GM23338 (cell line): ENCODE measurements at places on chromosomes 16 and 17. TPM values are rescaled to one million over a fixed set of nuclear protein-coding genes. Genes with fewer than 3 reads are reported as not detected.
A peak's percentile ranks its signal among the peaks of the same experiment; 100 is the strongest.

- H3K36me3 ChIP-seq = peaks cover 14% of the 10 kb centered on the region
- no peaks in the 10 kb centered on the region for H3K27me3 ChIP-seq
- no peak overlapping the region for H3K27ac ChIP-seq
- H3K4me3 ChIP-seq = no peak overlapping the region
Measured at GRCh38 chr17:2279707-2280106, 23.9 kb downstream of the SMG6 start.

GRCh38 chr17:20122254-20122879 lies 113.2 kb downstream of the SPECC1 start:
- no peaks in the 10 kb centered on the region for H3K27me3 ChIP-seq
- DNase-seq = no peak
- 0 out of 2 replicates have a peak, but pooled peaks cover 3% of the 10 kb centered on the region for H3K4me1 ChIP-seq
- H3K27ac ChIP-seq = no peak overlapping the region

- no peak overlapping the region for H3K4me3 ChIP-seq
- DNase-seq = peak; percentile 82
- H3K27me3 ChIP-seq = no peaks in the 10 kb centered on the region; the same call in none of the 2 replicates
Measured at GRCh38 chr17:143785-144281, 6.5 kb downstream of the SCGB1C2 start.

- H3K27ac ChIP-seq = no peak overlapping the region
- H3K27me3 ChIP-seq = no peaks in the 10 kb centered on the region
- H3K4me3 ChIP-seq = no peak overlapping the region
Measured at GRCh38 chr16:10840703-10841102, 22.1 kb upstream of the TVP23A start.

- peaks cover 11% of the 10 kb centered on the region; the same call in 1 of the 2 replicates for H3K4me1 ChIP-seq
- H3K27ac ChIP-seq = no peak overlapping the region
- no peaks in the 10 kb centered on the region for H3K36me3 ChIP-seq
- no peak overlapping the region for H3K4me3 ChIP-seq
Measured at GRCh38 chr16:14086477-14086876, 15.4 kb downstream of the MRTFB start.

GRCh38 chr17:82388922-82389283 lies 17.3 kb downstream of the UTS2R start:
- no peaks in the 10 kb centered on the region for H3K4me1 ChIP-seq
- H3K27me3 ChIP-seq = no peaks in the 10 kb centered on the region
- no peak for DNase-seq
- H3K36me3 ChIP-seq = no peaks in the 10 kb centered on the region

GRCh38 chr16:53768593-53768992 lies 64.6 kb downstream of the FTO start:
- no peaks in the 10 kb centered on the region for H3K36me3 ChIP-seq
- H3K27ac ChIP-seq = no peak overlapping the region
- H3K27me3 ChIP-seq = no peaks in the 10 kb centered on the region
- no peak for DNase-seq
- H3K4me1 ChIP-seq = 0 out of 2 replicates have a peak, but pooled peaks cover 4% of the 10 kb centered on the region

DNA sequence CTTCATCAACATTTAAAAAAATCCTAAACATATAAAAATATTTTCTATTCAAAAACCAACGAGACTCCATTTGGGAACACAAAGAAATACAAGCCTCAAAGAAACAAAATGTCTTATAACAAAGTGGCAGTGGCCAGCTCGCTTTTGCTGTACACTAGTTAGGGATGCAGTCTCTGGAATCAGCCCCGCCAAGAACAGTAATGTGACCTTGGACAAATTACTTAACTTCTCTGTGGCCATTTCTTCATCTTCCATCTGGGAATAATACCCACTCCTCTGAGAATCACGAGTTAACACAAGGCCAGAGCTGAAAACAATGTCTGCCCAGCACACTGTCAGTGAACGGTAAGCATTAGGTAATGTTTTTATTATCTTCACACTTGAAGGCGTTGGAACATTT lies 5.6 kb downstream of the STAT5B start:
- H3K4me1 ChIP-seq = peaks cover 46% of the 10 kb centered on the region
- H3K27me3 ChIP-seq = no peaks in the 10 kb centered on the region
- no peak for DNase-seq
- H3K36me3 ChIP-seq = no peaks in the 10 kb centered on the region
- no peak overlapping the region for H3K4me3 ChIP-seq

DNA sequence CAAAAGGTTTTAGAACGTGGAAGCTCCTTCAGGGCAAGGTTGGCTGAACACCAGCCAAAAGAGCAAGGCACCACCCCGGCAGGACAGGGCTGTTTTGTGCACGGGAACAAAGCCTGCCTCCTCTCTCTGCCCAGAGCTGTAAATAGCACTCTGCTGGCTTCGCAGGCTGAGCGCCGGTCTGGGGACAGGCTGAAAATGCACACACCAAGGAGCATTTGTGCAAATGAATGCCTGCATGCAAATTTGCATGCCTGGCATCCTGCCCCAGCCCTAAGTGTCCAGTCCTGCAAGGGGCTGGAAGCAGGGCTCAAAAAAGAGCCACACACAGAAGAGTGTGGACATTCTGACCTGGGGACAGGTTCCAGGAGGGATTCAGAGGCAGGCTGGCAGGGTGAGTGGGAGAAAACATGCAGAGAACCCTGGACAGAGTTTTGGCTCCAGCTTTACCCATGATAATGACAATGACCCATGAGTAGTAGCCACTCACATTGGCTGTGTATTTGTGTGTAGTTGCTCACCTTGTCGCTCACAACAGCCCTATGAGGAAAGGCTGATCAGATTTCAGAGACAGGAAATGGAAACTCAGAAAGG lies 11.7 kb downstream of the ABAT start:
- DNase-seq = no peak
- H3K4me1 ChIP-seq = 0 out of 2 replicates have a peak, but pooled peaks cover 12% of the 10 kb centered on the region

DNA sequence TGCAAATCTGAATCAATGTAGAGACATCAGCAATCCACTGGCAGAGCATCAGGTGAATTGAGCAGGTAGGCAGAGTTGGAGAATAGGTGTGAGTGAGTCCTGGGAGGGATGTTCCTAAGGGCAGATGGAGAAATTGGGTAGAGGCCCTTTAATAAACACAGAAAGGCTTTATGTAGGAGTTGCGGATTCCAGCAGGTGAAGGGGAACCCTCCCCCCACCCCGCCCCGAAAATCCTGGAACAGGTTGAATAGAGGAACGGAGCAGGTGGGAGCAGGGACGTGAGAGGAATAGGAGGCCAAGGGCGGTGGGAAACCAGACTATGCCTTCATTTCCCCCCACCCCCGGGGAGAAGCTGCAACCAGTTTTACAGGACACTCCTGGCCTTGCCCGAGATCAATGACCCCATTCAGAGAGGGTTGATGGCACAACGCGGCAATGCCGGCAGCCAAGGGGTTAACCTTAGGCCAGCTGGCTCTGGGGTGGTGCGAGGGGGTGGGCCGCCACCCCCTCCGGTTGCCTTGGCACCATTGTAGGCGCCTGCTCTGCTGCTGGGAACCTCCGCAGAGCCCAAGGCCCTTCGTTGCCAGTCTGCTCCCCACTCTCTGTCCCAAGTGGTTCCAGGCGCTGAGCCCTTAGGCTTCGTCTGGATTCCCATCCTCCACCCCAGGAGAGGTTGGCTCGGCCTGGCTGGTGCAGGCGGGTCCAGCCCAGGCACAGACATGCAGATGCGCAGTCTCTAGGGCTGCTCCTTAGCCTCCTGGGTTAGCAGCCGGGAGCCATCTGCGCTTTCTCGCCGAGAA lies 814 bp upstream of the RUNDC3A start:
- no peaks in the 10 kb centered on the region for H3K36me3 ChIP-seq
- H3K4me3 ChIP-seq = peak overlapping the region; percentile 79
- peak; percentile 82 for DNase-seq
- peak overlapping the region; percentile 92; the same call in 1 of the 2 replicates for H3K27ac ChIP-seq

- H3K27me3 ChIP-seq = no peaks in the 10 kb centered on the region; the same call in 1 of the 2 replicates
- DNase-seq = no peak
- no peak overlapping the region for H3K4me3 ChIP-seq
- H3K36me3 ChIP-seq = no peaks in the 10 kb centered on the region
Measured at GRCh38 chr17:49946208-49946607, 22.8 kb upstream of the DLX4 start.

- H3K27ac ChIP-seq = no peak overlapping the region
- H3K27me3 ChIP-seq = no peaks in the 10 kb centered on the region
- no peaks in the 10 kb centered on the region for H3K4me1 ChIP-seq
- no peak overlapping the region for H3K4me3 ChIP-seq
- no peaks in the 10 kb centered on the region for H3K36me3 ChIP-seq
Measured at GRCh38 chr16:55876854-55877253, 1.7 kb upstream of the CES5A start.

DNA sequence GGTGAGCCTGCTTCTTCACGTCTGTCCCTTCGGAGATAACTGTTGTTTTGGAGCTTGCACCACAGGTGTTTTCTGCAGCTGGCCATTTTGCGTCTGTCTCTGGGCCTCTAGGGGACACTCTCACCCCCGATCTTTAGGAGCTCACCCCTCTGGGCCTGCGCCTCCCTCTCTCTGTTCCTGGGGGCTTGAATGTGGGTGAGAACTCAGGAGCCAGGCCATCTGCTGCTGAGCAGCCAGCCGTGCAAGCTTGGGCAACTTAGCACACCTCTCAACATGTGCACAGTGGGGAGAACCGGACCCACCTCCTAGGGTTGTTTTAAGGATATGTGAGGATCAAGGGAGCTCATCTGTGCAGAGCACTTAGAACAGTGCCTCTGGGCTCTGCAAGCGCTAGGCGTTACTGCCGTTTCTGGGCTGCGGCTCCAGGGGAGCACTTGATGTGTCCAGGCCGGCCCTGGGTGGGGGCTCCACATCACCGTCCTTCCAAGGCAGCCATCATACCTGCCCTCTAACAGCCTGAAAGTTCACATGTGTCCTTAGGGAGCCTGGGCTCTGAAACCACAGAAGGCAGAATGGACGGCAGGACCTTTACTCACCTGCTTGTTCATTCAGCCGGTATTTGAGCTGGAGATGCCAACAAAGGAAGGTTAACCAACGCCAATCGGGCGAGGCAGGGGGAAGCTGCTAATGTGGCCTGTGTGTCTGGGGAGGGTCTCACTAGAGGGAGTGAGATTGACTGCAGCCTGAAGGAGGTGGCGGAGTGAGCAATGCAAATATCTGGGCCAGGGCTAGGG lies 66.3 kb downstream of the MRC2 start:
- no peaks in the 10 kb centered on the region for H3K36me3 ChIP-seq
- H3K27me3 ChIP-seq = no peaks in the 10 kb centered on the region
- no peak overlapping the region for H3K27ac ChIP-seq
- no peak overlapping the region for H3K4me3 ChIP-seq
- no peak for DNase-seq
- peaks cover 4% of the 10 kb centered on the region; the same call in 1 of the 2 replicates for H3K4me1 ChIP-seq

- H3K27ac ChIP-seq = no peak overlapping the region
- no peak for DNase-seq
- peaks cover 9% of the 10 kb centered on the region; the same call in 1 of the 2 replicates for H3K4me1 ChIP-seq
- H3K36me3 ChIP-seq = no peaks in the 10 kb centered on the region; the same call in 1 of the 2 replicates
- H3K27me3 ChIP-seq = no peaks in the 10 kb centered on the region
Measured at GRCh38 chr16:49542391-49542891, 168.8 kb downstream of the C16orf78 start.

GRCh38 chr16:84844049-84844350 lies 24.2 kb downstream of the CRISPLD2 start:
- no peak overlapping the region for H3K4me3 ChIP-seq
- H3K27me3 ChIP-seq = no peaks in the 10 kb centered on the region
- H3K27ac ChIP-seq = no peak overlapping the region
- H3K4me1 ChIP-seq = peaks cover 48% of the 10 kb centered on the region
- DNase-seq = no peak
- no peaks in the 10 kb centered on the region for H3K36me3 ChIP-seq

SLC6A2 gene
- total RNA-seq = 0.27 and 0.35 TPM in 2 replicates

ICAM2 gene
- total RNA-seq = 0.31 and 0.58 TPM in 2 replicates

PDE6G gene
- 4.0 and 5.5 TPM in 2 replicates for total RNA-seq

IL21R gene
- total RNA-seq = 2.6 TPM in 2 replicates

CES3 gene
- total RNA-seq = 0.66 and 1.0 TPM in 2 replicates

SGCA gene
- total RNA-seq = not detected in 2 replicates

HOXB4 gene
- total RNA-seq = not detected in 2 replicates

NUP85 gene
- 57.2 and 59.4 TPM in 2 replicates for total RNA-seq

MYH13 gene
- total RNA-seq = not detected in 2 replicates

ZNF629 gene
- 18.5 and 20.3 TPM in 2 replicates for total RNA-seq
